Natural killer cell (primary cell): ENCODE measurements at places on chromosomes 1 and 21. TPM values are rescaled to one million over a fixed set of nuclear protein-coding genes. Genes with fewer than 3 reads are reported as not detected.

- no peak for DNase-seq
These were observed 50.7 kb downstream of the TM2D1 start for GRCh38 chr1:61674221-61674620.

- no peak for DNase-seq
These were observed 18.5 kb upstream of the HCRTR1 start for GRCh38 chr1:31598980-31599379.

DNA sequence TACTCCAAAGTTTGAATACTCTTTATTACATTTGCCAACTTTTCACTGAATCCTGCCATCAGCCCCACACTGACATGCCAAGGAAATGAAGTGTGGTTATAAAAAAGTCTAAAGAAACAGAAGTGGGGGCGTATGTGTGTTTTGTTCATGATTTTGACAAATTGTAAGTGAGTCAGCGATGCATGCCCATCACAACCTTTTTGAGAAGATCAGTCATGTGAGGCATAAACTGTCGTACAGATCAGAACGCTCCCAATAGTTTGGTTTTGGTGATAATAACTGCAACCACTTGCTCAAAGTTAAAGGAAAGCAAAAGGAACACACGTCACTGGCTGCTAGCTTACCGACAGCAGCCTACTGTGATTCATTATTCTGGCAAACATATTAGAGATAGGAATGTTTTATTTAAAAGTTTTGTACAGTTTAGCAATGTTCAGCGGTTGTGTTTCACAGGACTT is 95.6 kb downstream of the RGS2 start:
- no peak for DNase-seq

The ANXA9 gene
- total RNA-seq: 0.25 TPM

- DNase-seq: no peak
These were observed 1.9 kb downstream of the IGSF8 start for GRCh38 chr1:160096274-160097116.

The GSTM1 gene
- total RNA-seq: not detected

- DNase-seq: no peak
These were observed 60.2 kb upstream of the ID3 start for GRCh38 chr1:23619299-23620188.

- DNase-seq: no peak
These were observed 85.5 kb downstream of the C1orf94 start for GRCh38 chr1:34262023-34262853.

GRCh38 chr1:208207388-208208131 is 36.6 kb downstream of the PLXNA2 start:
- no peak for DNase-seq

The HSD3B1 gene
- total RNA-seq: not detected

- DNase-seq: no peak
These were observed 9.8 kb downstream of the FRRS1 start for GRCh38 chr1:99756598-99756997.

DNA sequence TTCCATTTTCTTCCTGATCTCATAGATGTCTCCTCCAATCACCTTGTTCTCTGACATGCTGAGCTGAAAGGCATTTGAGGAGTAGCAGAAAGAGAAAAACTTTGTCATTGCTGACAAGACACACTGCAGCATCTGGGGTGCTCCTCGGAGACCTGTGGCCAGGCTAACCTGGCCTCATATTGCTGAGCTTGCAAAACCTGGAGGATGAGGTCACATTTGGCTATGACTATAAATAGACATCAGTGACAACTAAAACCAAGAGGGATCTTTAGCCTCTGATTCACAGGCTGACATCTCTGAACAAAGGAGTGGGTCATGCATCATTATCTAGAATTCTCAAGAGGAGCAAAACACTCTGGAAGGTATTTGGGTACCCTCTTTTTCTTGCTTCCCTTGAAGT is 83.7 kb downstream of the PROX1 start:
- no peak for DNase-seq

- DNase-seq: no peak
These were observed 894 bp upstream of the TSEN15 start for GRCh38 chr1:184050636-184051035.

GRCh38 chr1:26378088-26378878 is 5.7 kb upstream of the ZNF683 start:
- DNase-seq: peak; percentile 85

The F11R gene
- 30.2 TPM for total RNA-seq

The DMRTB1 gene
- not detected for total RNA-seq

DNA sequence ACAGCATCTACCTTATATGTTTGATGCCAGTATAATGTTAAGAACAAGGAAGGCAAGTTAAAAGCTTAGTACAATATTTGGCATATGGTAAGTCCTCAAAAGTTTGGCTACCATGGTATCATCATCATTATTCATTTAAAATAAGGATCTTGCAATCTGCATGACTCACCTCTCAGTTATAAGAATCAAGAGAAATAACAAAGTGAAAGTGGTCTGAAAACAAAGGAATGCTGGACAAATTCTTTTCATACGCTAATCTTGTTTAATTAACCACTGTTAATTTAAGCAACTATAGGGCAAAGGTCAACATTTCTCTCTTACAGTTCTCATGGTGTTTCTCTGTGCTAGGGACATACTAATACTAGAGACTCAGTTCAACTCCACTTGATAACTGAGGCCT is 13.0 kb upstream of the CLDN19 start:
- DNase-seq: no peak

DNA sequence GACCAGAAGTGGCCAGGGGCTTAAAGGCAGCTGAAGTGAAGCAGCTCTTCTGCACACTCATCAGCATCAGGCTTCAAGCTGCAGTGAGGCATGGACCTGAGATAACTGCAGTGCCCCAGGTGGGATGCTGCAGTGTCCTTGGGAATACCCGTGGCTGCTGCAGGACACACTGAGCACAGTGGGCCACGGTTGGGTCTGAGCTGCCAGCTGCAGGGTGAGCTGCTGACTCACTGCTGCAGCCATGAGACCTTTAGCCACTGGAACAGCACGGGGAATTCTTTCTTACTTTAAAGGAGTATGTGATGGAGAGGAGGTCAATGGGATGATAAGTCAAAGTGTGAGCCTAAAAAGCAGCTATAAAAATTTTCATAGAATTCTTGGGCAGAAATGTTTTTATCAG is 102.1 kb downstream of the XCL2 start:
- no peak for DNase-seq

The FAM151A gene
- not detected for total RNA-seq

The RIIAD1 gene
- not detected for total RNA-seq

GRCh38 chr21:15759469-15759868 is 29.7 kb downstream of the USP25 start:
- no peak for DNase-seq

DNA sequence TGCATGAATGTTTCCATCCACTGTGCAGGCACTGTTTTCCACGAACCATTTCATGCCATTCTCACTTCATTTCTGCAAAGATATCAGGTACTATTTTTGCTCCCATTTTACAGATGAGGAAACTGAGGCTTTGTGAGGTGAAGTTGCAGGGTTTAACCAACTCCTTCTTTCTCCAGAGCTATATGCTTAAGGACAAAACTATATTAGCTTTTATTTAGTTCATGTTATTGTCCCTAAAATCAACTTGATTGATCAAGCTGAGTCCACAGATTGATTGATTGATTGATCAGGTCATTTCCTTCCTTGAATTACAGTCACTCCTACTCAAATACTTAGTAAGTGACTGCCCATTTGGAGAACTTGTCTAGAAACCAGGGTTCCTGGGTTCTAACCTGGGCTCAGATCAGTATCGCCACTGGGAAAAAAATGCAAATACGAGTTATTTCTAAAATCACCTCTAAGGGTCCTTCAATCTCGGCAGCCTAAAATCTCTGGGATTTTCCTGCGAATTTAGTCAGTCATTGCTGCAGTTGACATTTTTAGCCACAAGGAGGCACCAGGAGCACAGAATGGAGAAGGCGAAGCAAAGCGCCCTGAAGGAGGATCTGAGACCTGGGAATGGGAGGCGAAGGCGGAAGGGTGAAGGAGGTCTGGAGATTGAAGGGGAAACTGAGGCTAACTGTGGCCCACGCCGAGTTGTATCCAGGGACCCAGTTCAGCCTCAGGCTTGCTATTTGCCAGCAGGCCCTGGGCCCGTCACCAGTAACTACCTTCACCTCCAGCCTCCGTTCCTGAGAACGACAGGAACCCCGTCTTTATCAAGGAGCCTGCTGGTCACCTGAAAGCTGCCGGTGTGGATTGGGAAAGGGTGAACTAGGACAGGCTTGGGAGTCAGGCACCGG is 14.3 kb upstream of the MUL1 start:
- peak; percentile 80 for DNase-seq

- no peak for DNase-seq
These were observed 21.9 kb upstream of the FAM3B start for GRCh38 chr21:41294548-41295231.

DNA sequence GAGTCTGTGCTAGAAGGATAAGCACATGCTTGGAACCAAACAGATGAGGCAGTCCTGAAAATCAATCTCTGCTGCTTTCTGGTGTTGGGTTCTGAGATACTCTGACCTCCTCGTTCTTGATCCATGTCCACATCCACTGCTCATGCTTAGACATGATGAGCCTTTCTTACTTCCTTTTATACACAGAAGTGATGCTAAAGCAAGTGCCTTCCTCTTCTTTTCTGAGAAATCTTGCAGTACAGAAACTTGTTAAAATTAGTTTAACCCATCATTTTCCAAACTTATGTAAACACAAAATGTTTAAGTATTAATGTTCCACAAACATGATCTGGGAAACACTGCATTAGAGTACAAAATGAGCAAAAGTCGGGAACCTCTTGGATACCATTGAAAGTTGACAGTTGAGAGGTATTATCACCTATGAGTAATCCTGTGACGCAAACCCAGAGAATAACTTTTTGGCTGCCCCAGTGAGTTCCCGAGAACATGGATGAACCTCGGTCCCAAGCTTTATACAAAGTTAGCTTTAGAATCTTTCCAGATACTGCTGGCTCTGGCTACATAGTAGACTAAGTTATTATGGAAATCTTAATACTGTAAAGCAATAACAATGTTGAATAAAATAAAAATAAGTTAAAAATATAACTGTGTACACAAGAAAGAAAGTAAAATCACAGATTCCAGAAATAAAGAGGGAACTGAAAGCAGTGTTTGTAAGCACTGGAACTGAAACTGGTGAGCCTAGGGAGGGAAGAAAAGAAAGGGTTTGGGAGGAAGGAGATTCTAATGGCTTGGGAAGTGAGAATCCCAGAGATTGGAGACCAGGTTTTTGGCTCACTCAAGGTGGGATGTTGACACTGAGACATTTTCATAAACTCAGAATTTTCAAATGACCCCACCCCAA is 429.3 kb upstream of the RUNX1 start:
- no peak for DNase-seq

DNA sequence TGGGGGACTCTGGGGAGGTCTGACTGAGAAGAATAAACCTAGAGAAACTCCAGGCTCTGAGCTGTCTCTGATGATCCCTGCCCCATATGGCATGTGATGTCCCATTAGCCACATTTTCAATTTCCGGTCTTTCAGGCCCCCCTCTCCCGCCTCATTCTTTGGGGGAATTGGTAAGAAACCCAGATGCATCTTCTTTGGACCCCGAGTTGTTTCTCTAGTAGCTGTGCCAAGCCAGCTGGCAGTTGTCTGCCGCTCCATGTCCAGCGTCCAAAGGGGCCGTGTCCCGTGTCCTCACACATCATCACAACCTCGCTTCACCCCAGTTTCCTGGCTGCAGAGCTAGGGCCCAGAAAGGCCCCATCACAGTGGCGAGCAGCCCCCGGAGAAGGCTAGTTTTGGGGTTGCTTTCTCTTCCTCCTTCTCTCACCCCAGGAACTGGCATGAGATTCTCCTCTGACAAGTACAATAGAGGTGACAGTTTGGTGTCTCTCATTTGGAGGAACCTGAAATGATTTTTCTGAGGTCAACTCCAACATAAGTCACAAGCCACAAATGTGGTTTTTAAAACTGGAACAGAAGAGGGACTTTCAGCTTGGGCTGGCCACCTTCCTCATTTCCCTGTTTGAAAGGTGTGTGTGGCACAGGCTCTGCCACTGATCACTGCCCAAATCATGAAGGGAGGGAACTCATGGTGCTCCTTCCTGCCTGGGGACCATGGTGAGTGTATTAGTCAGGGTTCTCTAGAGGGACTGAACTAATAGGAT is 6.4 kb upstream of the GPR157 start:
- DNase-seq: no peak

The GNAT2 gene
- not detected for total RNA-seq

The OR4F29 gene
- not detected for total RNA-seq
